NCI-H2081 treated with DMSO at 0.1 percent for 48 hours (cell line): ENCODE measurements at places on chromosomes 11 and 22.

- no peak for DNase-seq
Observed at GRCh38 chr11:130554241-130555055, 106.0 kb downstream of the ADAMTS15 start.

- no peak for DNase-seq
Observed at GRCh38 chr11:70063121-70063520, 15.0 kb upstream of the ANO1 start.

DNA sequence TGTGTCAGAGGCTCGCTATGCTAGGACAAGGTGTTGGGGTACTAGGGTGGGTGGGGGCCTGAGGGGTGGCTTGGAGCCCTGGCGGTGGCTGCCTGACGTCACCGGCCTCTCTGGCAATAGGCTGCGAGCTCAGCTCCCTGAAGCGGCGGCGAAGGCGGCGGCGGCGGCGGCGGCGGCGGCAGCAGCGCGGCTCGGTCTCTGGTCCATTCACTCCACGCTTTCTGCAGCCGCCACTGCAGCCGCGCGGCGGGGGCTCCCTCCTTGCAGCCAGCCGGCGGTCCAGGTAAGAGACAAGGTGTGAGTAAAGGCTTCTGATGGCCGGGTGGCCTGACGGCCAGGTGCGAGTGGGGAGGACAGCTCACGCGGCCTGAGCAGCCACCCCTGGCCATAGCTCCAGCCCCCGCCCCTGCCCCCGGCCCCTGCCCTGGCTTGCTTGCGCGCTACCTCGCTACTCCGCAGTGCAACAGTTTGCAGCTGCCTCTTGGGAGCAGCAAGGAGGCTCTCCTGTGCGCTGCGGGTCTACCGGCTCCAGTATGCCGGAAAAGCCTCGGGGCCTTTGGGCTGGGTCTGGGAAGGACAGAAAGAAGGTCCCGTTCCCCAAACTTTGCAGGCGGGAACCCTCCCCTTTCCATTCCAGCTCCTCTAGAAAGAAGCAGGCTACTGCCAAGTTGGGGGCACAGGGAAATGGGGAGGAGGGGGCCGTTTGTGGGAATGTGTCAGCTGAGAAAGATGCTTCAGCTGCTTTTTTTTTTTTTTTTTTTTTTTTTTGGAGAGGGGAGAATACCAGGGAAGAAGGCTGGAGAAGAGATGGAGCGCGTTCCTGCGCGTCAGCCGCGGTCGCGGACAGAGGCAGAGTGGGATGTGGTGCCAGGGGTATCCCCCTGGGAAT lies at the start of gene C11orf87:
TSS of gene C11orf87 (plus strand) at position 210 of the 889 bp plus-strand sequence. CDS start 1,444 bp downstream, outside the sequence.
- DNase-seq, result no peak

DNA sequence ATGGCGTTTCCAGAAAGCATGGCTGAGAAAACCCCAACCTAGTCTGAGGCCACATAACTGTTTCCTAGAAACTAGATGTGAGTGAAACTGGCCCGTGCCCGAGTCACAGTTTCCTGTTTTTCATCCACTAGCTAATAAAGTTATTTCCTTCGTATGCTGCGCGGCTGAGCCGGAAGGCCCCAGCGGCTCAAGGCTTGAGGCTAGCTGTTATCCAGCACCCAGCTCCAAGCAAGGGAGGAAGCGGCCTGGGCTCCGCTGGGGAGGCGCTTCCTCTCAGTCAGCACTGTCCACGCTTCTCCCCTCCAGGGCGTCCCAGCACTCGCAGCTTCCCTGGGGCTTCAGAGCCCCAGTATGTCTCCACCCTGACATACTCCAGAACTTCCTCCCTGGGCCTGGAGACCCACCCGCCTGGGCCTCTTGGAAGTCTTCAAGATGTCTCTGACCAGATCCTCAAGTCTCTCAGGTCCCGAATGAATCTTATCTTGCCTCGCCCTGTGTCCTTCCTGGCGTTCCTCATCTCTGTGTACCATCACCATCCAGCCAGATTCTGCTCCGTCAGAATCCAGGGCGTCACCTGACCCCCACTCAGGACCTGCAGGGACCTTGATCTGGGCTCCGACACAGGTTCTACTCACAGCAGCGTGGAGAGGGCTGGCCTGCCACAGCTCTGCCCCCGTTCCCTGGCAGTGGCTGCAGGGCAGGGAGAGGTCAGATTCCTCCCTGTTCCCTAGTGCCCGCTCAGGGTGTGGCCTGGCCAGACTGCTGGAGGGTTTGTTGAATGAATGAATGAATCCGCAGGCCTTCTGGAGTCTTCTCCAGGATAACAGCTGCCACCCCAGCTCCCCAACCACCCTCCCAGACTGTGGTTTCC lies 81.9 kb downstream of the LRRC32 start:
- no peak for DNase-seq

- no peak for DNase-seq
Observed at GRCh38 chr22:48402591-48403031, 1425.1 kb downstream of the BRD1 start.

DNA sequence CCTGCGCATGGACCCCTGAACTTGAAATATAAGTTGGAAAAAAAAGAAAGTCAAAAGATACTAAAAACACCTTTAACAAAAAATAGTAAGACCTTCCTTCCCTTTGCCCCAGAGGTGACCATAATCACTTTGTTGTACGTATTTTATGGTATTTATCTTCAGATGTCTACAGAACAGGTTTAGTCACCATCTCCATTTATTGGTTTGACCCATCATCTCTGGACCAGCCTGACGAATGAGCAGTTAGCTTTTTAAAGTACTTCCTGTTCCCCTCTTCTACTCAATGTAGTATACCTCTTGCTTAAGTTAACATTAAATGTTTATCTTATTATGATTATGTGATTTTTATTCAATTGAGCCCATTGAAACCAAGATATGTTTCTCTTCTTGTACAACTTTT lies 64.7 kb upstream of the CREB3L1 start:
- no peak for DNase-seq

- no peak for DNase-seq
Observed at GRCh38 chr22:23264610-23265367, 84.5 kb downstream of the BCR start.

- no peak for DNase-seq
Observed at GRCh38 chr11:44963136-44963535, 12.5 kb upstream of the TP53I11 start.

- DNase-seq, result no peak
Observed at GRCh38 chr11:11463405-11463804, 110.4 kb upstream of the CSNK2A3 start.

DNA sequence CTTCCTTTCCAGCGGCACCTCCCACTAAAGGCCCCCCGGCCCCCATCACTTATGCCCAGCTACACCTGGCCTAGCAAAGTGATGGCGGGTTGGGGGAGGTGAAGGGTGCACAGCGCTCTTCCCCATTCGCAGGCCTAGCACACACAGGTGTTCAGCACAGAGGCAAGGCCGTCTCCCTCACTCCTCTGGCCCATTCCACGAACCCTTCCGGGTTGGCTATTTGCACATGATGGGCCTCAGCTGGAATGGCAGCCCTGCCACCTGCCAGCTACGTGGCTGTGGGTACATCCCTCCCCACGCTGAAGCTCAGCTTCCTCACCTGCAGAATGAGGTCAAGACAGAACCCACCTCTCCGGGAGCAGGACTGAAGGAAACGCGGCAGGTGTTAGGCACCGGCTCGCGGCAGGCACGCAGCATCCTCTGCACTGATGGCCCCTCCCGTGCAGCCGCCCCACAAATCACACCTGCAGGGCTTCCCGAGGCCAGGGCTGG lies 4.8 kb downstream of the KIAA0930 start:
- DNase-seq, result no peak

- no peak for DNase-seq
Observed at GRCh38 chr22:20606784-20607128, 99.3 kb downstream of the MED15 start.

DNA sequence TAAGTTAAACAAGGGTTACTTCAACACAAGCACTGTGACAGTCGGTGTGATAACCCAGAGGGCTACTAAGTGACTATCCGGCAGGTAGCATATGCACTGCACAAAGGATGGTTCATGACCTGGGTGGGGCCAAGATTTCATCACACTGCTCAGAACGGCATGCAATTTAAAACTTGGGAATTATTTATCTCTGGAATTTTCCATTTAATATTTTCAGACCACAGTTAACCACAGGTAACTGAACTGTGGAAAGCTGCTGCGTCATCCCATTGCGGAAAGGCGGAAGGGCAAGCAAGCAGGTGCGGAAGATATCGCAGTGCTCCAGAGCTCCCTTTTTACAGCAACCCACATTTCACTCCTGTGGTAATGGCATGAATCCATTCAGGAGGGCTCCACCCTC lies 540.8 kb downstream of the INSC start:
- no peak for DNase-seq

GRCh38 chr11:116042146-116042545 lies 537.9 kb upstream of the CADM1 start:
- no peak for DNase-seq

DNA sequence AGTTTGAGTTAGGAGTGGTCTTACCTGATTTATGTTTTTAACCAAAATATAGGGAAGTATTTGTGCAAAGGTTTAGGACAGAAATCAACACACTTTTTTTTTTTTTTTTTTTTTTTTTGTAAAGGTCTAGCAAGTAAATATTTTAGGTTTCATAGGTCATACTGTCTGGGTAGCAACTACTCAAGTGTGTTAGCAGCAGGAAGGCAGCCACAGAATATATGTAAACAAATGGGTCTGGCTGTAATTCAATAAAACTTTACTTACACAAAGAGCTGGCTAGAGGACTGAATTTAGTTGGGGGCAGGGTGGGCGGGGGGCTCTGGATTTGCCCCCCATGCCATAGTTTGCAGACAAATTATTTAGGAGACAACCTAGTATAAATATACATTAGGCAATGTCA lies 510.4 kb downstream of the NELL1 start:
- DNase-seq, result no peak

GRCh38 chr11:64241241-64241490 lies 271 bp downstream of the FKBP2 start:
- peak; percentile 77 for DNase-seq

DNA sequence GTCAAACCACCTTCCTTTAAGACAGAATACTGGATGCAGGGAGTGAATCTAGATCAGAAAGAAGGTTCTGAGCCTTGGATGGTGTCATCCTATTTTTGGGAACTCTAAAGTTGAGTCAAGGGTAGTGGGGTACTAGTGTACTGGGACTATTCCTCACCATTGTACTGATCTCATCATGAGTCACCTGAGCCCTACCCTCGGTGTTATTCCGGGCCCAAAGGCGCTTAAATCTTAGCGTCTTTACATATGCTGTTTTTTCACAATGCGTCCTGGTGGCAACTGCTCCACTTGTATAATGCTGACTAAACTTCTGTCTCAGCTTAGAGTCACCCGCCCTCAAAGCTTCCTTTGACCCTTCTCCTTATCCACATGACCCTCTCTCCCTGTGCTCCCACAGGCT lies 25.3 kb upstream of the PATE1 start:
- DNase-seq, result no peak

DNA sequence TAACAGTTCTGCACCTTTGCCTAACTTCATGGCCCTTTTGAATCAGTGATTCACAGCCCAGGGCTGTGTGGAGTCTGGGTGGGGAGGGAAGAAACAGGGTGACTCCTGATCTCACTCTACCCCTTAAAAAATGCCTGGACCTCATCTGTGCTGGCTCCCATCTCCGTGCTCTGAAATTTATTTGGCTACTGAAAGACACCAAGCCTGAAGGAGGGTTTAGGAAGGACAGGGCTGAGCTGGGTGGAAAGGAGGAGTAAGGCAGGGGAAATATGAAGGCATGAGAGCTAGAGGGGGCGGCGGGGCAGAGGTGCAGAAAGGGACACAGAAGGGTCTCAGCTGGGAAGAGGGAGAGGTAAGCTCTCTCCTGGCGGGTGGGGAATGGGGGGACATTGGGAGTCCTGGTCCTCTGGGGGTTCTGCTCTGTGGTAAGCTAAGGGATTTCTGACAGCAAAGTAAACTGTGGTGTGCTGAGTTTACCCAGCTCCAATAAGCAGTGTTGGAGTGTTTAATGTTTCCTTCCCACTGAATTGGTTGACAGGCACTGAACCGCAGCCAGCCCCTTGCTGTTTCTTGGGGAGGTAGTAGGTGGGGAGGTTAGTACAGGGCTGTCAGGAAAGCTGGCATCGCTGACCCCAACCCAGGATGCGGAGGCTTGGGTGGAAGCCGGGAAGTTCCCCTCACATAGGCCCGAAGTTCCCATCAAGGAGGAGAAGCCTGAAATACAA lies 71.1 kb downstream of the RPUSD4 start:
- DNase-seq, result no peak

- DNase-seq, result no peak
Observed at GRCh38 chr22:21079493-21079892, 33.7 kb downstream of the LRRC74B start.

DNA sequence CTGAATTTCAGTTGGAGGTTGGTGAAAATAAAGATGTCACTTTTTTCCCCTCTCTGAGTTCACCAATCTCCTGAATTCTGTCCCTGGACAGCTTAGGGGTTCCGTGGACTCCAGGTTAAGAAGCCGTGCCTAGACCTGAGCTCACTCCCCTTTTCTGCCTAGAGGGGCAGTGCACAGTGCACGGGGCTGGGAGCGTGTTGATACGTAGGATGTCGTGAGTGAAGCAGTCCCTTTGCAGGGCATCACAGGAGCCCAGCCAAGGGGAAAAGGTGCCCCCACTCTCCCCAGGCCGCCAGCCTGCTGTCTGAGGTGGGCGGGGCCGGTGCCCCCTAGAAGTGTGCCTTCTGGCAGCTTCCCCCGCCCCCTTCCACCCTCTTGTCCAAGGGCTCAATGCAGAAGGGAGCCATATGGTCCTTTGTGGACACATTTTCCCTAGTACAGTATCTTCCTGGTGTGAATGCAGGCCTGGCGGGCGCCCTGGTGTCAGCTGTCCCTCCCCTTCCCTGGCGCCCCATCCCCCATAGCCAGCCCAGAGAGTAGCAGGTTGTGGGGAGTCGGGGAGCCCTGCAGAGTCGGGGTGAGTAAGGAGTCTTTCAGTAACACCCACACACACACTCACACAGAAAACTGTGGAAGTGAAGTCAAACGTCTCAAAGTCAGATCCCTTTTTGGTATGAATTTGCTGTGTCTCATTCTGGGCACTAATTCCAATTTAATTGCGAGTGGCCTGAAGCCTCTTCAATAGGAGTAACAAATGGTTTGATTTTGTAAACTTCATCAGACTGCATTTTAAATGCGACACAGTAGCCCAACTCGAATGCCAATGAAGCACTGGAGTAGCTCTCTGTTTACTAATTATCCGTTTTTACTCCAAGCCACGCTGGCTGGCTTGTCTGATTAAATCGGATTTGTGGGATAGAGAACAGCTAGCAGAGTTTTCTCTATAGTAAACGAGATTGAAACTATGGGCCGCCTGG lies 67.5 kb upstream of the NNMT start:
- no peak for DNase-seq

DNA sequence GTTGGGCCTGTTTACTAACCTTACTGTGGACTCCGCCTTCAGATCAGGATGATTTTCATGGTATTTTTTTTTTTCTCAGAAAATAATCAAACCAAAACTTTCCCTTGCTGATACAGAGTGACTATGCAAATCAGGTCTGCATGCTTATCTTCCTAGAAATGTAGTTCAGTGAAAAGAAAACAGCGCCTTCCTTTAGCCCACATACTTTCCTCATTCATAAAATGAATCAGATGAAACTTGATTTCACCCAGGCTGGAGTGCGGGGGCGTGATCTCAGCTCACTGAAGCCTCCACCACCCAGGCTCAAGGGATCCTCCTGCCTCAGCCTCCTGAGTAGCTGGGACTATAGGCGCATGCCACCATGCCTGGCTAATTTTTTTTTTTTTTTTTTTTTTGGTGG lies 26.0 kb downstream of the ZNRF3 start:
- DNase-seq, result no peak
